CD4-positive, alpha-beta T cell (primary cell): ENCODE measurements at places on chromosomes 3 and 15. TPM values are rescaled to one million over a fixed set of nuclear protein-coding genes. Genes with fewer than 3 reads are reported as not detected.

HGD gene
- total RNA-seq: 2.0 TPM

C3orf85 gene
- not detected for total RNA-seq

CFAP20DC gene
- total RNA-seq: 0.20 TPM

DUSP7 gene
- total RNA-seq: 5.2 TPM

COL8A1 gene
- total RNA-seq: not detected

DNA sequence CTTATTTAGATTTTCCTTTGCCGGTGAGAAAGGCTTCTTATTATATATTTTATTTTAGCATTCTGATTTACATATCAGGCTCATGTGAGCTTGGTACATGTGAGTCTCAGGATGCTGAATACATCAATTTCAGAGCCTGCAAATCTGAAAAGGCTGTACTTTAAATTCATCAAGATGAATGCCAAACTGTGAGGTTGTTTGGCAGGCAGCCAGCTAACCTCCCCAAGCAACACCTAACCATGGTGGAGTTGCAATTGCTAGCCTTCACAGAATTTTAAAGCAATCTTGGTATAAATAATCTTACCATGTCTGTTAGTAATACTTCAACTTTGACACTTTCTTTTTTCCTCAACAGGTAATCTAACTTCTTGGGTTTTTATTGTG is 252.5 kb downstream of the CDIN1 start:
- H3K36me3 ChIP-seq: no peaks in the 10 kb centered on the region
- no peak overlapping the region for H3K27ac ChIP-seq
- no peaks in the 10 kb centered on the region for H3K27me3 ChIP-seq
- no peaks in the 10 kb centered on the region for H3K4me1 ChIP-seq
- H3K4me3 ChIP-seq: no peak overlapping the region

GRCh38 chr15:73862276-73862675 is 11.1 kb upstream of the TBC1D21 start:
- H3K36me3 ChIP-seq: no peaks in the 10 kb centered on the region
- DNase-seq: no peak
- H3K27me3 ChIP-seq: peaks cover 3% of the 10 kb centered on the region
- no peaks in the 10 kb centered on the region for H3K4me1 ChIP-seq
